ENCODE measurements at places on chromosomes 5 and 9.

DNA sequence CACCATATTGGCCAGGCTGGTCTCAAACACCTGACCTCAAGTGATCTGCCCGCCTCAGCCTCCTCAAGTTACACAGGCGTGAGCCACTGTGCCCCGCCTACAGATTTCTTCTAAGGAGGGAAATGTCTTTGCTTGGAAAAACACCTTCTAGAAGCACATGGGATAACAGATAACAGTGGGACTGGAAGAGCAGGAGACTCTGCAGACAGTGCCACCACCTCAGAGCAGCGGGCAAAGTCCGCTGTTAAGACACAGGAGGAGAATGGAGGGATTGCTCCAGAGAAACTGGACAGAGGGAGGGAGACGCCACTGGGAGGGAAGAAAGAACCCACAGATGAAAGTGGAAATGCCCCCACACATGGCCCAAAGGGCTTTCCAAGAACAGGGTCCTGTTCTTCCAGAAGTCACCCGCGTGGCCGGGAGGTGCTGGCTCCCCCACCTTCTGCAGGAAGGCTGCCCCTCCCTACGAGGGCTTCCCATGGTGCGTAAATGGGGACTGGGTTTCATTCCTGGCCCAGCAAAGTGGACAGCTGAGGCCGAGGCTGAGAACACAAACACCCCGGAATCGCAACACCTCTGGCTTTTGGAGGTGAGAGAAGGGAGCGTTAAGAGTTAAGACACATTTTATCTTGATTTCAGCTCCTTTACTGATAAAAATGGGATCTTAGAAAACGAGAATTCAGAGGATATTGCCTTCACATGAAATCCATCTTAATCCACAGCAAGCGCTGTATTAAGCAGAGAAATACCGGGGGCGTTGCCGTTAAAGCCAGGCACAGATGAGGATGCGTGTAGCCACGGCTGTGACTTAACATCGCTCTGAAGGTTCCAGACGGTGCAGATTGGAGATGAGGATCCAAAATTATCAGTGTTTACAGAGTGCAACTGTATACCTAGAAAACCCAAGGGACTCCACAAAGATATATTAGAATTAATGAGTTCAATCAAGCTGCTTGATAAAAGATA lies 11.2 kb downstream of the ADAMTS2 start:
- no peak for DNase-seq

DNA sequence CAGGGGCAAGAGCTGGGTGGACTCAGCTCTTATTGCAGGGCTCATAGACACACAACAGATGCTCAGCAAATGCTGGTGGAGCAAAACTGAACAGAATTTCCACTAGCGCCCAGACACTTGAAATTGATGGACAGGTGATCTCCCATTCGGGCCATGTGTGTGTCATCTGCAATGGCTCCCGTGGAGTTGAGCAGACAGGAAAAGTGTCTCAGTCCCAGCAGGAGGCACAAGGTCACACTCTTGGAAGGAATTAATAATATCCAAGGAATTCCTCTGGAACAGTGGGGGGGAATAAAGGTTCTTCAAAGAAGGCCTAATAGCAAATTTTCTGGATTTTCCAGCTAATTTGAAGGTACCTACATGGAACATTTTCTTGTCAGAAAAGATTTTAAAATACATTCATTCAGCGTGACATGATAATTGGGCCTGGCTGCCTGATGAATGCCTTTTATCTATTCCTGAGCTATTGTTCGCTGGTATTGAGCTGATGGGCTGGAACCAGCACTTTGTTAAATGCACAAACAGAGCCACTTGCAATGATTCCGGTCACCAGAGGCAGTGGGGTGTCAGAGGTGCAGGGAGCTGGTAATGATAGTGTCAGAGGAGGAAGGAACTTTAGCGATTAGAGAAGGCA lies 31.5 kb upstream of the ALDH1B1 start:
- no peak for DNase-seq

GRCh38 chr5:171312129-171312974 lies 3.3 kb downstream of the TLX3 start:
- DNase-seq: no peak

- peak; percentile 3 for DNase-seq
These were observed 51.9 kb downstream of the NIPAL4 start for GRCh38 chr5:157511651-157512644.

- no peak for DNase-seq
These were observed 376.1 kb downstream of the EFNA5 start for GRCh38 chr5:107294669-107295068.

All from KBM-7 (cell line).